Activated CD4-positive, alpha-beta T cell treated with anti-CD3 and anti-CD28 coated beads, Interleukin-2, amount 50 U/mL, for 16 hours (primary cell): ENCODE measurements at places on chromosomes 12 and 14.

DNA sequence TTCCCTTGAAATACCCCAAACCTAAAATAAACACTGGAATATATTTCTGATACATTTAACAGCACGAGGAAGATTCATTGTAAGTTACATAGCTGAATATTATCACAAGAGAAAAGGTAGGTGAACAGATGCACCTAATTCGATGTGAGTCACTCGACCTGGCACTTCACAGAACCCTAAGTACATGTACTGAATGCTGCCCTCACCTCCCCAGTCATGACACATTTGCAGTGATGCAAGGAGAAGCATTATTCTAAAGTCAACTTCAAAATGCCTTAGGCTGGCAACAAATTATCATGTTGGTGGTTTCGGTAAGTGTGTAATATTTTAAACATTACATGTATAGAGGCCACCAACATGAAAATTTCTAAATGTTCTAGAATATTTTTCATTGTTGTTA, 35.2 kb upstream of the TMTC2 start:
- no peak for DNase-seq

DNA sequence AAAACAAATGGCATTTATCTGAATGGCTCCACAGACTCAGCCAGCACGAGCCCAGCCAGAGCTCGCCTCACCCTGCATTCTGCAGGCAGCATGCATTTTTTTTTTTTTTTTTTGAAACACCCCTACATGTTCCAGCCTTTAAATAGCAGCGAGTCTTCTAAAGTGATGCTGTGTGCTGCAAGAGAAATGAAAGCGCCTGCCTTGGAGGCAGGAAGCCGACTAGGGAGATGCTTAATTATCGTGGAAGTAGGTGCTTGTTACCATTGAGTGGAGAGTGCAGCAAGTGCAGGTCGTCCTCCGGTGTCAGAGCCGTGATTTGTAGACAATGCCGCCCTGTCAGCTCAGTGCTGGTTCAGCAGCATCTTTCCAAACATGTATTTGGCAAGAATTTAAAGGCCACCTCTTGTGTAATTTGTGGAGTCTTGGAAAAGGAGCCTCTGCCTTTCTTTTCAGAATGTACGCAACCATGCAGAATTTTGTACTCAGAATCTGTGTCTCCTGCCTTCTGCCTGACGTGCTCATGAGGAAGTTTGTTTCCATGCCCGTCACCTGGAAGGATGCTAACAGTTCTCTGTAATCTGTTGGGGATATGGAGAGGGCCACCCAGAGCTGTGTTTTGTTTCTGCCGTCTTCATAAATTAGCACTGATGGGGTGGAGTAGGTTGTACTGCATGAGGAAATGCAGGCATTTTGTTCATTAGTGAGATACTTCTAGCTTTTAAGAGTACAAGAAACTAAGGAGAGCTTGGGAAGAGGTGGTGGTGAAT, 345.9 kb upstream of the RGS6 start:
- DNase-seq = no peak

GRCh38 chr14:88189417-88190191, 133.5 kb downstream of the KCNK10 start:
- DNase-seq = peak; percentile 71

DNA sequence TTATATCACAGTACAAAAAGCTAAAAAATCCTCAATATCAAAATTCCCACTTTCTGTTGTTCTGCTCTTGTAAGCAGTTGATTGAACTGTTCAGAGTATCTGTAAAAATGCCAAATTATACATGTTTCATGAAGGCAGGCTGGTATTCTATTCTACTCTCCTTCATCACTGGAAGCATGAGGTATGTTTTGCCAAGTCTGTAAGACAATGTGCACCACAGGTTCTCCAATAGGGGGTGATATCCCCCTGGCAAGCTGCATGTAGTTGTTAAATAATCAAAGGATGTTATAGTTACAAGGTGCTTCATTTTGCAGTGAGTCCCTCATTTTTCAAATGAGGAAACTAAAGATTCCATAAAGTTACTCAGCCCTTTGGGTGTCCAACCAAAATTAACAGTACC, 15.1 kb upstream of the NEK9 start:
- DNase-seq = no peak

- DNase-seq = no peak
These were observed 47.6 kb downstream of the DCAF5 start for GRCh38 chr14:69105326-69105725.

- DNase-seq = no peak
These were observed 454.5 kb downstream of the BCAT1 start for GRCh38 chr12:24494401-24494800.

- no peak for DNase-seq
These were observed 22.7 kb upstream of the EID3 start for GRCh38 chr12:104280717-104281458.

DNA sequence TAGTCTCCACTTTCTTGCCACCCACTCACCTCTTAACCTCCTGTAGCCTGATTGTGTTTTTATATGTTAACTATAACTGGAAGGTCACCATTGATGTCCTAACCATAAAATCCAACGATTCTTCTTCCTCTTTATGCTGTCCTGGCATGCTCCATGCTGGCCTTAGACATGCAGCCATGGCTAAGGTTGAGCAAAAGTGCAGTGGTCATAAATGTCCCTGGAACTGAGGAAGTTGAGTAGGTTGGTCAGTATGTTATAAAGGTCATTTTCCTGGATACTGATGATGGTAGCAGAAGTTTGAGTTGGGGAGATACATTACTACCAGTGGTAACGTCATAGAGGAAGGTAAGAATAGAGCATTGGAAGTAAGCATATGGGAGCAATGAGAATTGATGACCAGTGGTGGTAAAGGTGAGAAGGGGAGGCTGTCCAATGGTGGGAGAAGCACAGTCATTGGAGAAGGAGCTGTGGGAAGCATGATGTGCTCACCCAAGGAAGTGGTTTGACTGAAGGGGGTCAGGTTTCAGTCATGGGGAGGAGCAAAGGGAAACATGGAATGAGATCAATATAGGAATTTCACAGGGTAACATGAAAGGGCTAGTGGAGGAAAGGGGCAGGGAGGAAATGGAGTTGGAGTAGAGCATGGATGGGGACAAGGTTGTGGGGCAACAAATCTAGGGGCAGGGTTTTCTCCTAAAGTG, 240.8 kb downstream of the DACT1 start:
- DNase-seq = no peak

DNA sequence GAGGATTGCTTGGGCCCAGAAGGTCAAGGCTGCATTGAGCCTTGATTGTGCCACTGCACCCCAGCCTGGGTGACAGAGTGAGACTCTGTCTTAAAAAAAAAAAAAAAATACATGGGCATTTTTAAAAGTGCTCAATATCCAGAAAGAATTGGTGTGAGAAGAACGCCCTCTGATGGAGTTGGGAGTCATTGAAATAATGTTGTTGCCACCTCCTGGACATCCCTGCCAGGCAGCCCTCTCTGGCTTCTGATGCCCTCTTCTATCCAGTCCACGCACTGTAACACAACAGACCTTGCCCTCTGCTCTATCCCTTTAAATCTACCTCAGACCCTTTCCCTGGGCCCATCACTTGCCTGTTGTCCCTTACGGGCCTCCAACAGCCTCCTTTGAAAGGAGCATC, 4.9 kb downstream of the PTGDR start:
- peak; percentile 36 for DNase-seq

GRCh38 chr12:53695152-53696145, 19.6 kb upstream of the ATP5MC2 start:
- DNase-seq = peak; percentile 7

DNA sequence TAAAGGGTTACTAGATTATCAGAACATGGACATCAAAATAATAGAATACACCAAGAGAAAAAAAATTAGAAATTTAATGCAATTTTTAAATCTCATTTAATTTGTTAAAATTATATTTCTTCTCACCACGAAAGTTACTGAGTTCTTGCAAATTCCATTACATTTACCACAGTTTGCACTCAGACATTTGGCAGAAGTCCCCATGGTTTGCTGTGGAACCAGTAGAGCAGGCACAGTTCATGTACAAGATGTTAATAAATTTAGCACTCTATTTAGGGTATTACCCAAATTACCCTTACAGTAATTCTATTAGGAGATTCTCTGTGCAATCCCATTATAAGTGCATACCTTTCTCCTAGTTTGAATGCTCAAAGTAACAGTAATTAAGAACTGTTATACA, 9.7 kb downstream of the SCN8A start:
- DNase-seq = no peak

DNA sequence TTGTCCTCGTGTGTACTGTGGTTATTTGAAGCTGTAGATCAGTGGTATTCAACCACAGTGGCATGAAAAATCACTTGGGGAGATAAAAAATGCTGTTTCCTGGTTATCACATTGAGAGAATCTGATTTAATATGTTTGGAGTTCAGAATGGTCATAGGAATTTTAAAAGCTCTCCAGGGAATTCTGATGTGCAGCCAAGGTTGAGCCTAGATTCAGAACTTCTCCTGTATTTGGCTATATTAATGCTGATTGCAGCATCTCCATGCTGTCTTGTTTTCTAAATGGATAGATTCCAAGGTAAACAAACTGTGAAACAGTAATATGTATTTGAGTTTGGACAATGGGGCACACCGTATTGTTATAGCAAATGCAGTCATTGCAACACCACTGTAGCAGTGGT, 982.2 kb upstream of the FBXO33 start:
- no peak for DNase-seq

DNA sequence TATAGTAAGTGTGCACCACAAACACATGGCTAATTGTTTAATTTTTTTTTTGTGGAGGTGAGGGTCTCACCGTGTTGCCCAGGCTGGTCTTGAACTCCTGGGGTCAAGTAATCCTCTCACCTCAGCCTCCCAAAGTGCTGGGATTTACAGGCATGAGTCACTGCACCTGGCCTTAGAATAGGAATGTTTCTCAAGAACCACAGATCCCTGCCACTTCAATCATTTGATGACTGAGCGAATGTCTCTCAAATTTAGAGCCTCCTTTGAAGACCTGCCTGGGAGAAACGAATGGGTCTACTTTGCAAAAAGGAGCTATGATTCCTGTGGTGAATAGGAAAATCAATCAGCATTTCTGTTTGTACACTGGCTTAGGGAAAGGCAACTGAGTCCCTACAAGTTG, 33.5 kb upstream of the CHST11 start:
- DNase-seq = no peak

GRCh38 chr14:91636604-91637003, 95.3 kb downstream of the CATSPERB start:
- no peak for DNase-seq

- peak; percentile 70 for DNase-seq
These were observed 7.3 kb downstream of the BCL7A start for GRCh38 chr12:122028905-122029560.

- no peak for DNase-seq
These were observed 30.0 kb downstream of the MMP17 start for GRCh38 chr12:131857908-131858850.

- DNase-seq = no peak
These were observed 113.0 kb downstream of the RMST start for GRCh38 chr12:97575403-97576193.

GRCh38 chr12:70365398-70365647, 767 bp upstream of the KCNMB4 start:
- DNase-seq = no peak
